SK-MEL-5 (cell line): ENCODE measurements at places on chromosomes 6 and 20. TPM values are rescaled to one million over a fixed set of nuclear protein-coding genes. Genes with fewer than 3 reads are reported as not detected.

DNA sequence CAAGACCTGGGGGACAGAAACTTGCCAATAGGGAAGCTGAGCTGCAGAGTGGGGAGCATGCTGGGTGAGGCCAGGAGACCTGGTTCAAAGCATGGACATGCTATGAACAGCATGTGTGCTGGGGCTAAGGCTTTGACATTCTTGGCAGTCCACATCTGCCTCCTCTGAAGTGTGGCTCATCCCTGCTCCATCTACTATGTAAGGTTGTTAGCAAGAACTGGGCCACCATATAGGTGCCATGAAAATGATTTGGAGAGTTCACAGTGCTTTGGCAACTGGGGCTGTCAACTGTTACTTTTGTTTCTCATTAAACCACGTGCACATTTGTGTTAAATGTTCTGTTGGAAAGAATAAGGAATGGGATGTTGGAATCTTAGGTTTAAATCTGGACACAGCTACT, 311.1 kb downstream of the CDC5L start:
- no peak for DNase-seq

DNA sequence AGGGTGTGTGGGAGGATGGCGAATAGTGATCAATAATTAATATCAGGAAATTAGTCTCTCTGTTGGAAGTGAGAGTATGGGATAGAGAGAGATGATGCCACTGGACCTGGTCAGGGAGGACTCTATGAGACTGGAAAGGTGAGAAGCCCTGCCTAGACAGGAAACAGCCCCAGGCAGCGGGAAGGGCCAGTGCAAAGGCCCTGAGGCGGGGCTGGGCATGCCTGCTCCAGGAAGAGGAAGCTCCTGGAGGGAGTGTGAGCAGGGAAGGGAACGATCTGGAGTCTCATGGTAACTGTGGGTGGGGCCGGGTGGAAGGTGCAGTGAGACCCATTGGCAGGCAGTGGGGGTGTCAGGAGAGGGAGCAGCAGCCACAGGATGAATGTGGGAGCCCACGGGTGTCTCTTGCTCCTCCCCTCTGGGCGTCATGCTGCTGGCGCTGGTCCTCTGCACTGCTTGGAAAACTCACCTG, 1.8 kb upstream of the CST3 start:
- no peak for DNase-seq

DNA sequence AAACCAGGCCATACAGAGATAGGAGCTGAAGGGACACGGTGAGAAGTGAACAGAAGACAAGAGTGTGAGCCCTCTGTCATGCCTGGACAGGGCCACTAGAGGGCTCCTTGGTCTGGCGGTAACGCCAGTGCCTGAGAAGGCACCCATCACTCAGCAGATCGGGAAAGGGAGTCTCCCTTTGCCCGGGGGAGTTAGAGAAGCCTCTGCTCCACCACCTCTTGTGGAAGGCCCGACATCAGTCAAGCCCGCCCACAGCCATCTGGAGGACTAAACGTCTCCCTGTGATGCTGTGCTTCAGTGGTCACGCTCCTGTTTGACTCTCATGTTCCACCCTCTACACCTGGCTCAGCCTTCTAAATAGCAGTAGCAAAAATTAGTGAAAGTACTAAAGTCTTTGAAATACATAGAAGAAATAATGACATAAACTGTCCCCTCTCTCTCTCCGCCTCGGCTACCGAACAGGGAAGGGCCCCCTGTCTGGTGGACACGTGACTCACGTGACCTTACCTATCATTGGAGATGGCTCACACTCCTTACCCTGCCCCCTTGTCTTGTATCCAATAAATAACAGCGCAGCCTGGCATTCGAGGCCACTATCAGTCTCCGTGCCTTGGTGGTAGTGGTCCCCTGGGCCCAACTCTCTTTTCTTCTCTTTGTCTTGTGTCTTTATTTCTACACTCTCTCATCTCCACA, 66.7 kb downstream of the RPP21 start:
- peak; percentile 73 for DNase-seq

- DNase-seq = peak; percentile 89
Observed at GRCh38 chr6:27503436-27504030, 30.6 kb upstream of the ZNF184 start.

DNA sequence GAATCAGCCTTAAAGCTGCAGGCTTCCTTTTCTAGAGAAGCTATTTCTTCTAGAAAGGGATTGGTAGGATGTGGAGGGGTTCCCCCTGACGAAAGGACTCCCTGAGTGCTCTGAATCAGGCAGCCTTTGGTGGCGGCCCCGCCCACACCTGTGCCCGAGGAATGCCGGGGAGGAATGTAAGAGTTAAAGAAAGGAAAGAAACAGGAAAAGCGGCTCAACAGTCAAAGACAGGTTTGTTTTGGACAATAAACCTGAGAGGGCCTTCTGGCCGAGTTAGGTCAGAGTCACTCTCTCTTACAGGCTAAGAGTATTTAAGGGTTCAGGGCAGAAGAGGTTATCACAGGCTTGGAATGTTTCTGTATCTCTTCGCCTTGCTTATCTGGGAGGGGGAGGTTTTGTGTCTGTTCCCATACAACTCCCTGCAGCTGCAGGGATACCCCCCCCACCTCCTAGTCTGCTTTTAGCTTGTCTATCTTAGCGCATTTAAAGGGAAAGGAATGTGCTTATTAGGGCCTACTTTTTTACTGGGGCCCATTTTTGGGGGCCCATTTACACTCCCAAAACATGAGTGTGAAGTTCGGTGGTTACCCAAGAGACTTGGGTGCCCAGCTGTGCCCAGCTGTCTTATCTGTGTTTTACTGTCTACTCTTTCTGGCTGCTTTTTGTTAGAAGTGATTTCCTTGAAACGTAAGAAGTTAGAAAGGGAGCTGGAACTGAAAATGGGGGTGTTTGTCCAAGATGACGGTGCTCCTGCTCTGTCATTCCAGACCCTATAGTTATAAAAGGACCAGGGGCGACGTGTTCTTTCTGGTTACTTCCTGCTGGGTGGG, 32.8 kb downstream of the DYNLT1 start:
- no peak for DNase-seq

- DNase-seq = no peak
Observed at GRCh38 chr6:97275804-97276203, 7.2 kb downstream of the MMS22L start.

NUP43 gene
- total RNA-seq = 31.3 and 33.4 TPM in 2 replicates

DNA sequence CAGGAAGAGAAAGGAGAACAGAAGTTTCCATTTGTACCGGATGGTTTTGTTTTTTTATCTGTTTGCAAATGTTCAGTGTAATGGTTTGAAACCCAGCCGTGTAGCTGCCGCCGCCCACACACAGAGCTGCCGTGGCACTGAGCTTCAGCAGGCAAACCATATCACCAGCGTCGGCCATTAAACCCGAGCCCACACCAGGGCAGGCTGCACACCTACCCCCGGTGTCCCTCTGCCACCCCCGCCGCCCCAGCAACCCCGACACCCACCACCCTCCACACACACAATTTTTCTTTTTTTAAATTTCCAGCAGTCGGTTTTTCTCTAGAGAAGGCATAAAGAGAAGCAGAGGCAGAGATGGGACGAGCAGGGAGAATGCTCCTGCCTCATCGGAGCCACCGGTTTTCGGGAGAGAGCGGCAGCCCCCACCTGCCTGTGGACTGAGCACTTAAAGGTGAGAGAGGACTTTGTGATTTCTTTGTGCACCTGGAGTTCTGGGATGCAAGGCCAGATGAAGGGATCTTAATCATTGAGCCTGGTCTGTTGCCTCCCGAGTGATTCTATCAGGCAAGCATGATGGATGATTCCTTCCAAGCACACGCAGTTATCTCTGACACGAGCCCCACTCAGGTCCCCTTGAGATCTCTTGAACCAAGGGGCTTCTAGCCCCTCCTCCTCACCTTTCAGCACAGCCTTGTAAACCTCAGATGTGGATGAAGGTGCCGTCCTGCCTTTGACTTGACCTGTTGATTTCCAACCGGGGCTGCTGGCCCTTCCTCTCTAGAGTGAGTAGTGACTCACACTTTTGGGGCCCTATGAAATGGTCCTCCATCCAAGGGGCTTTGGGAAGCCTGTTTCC, 17.5 kb upstream of the ZNF831 start:
- DNase-seq = no peak

GRCh38 chr6:40028449-40028848, 94.2 kb upstream of the MOCS1 start:
- DNase-seq = no peak

GRCh38 chr6:81865712-81866111, 113.2 kb upstream of the TENT5A start:
- DNase-seq = no peak

CLVS2 gene
- total RNA-seq = not detected in 2 replicates

GRCh38 chr6:111750753-111751673, 122.2 kb downstream of the FYN start:
- DNase-seq = no peak

DNA sequence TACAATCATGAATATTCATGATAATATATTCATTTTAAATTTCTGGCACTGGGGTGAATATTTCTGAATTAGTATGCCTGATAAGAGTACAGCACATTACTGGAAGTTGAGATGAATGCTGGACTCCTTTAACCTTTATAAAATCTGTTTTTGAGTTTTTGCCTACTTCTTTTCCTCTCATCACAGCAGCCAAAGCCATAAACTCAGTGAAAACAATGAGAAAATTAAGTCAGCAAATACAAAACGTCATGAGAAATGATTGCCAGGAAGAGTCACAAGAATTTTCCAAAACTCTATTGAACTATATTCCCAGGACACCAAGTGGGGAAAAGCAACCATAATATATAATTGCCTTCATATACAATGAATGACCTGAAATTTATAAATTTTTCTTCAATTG, 837.6 kb downstream of the TBC1D32 start:
- no peak for DNase-seq

TRAPPC3L gene
- total RNA-seq = 0.21 TPM in 1 of 2 replicates, not detected in the other

PPP1R16B gene
- 0.56 and 0.69 TPM in 2 replicates for total RNA-seq

PRKN gene
- total RNA-seq = 0.51 and 0.95 TPM in 2 replicates

DNA sequence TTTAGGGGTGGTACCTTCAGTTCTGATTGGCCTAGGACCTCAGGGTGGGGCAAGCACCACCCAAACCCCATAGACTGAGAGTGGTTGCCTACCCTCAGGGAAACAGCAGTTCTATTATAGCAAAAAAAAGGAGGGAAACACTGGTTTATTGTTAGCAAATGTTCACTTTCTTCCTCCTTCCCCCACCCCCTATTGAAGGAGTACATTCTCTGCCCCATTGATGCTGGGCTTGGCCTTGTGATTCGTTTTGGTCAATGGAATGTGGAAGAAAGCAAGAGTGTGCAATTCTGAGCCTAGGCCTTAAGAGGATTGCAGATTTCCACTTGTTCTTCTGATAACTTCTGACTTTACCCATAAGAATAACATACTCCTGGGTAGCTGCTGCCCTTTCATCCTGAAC, 255.8 kb downstream of the NFATC2 start:
- peak; percentile 77 for DNase-seq

GRCh38 chr20:48787861-48788375, 39.9 kb downstream of the PREX1 start:
- DNase-seq = no peak

DNA sequence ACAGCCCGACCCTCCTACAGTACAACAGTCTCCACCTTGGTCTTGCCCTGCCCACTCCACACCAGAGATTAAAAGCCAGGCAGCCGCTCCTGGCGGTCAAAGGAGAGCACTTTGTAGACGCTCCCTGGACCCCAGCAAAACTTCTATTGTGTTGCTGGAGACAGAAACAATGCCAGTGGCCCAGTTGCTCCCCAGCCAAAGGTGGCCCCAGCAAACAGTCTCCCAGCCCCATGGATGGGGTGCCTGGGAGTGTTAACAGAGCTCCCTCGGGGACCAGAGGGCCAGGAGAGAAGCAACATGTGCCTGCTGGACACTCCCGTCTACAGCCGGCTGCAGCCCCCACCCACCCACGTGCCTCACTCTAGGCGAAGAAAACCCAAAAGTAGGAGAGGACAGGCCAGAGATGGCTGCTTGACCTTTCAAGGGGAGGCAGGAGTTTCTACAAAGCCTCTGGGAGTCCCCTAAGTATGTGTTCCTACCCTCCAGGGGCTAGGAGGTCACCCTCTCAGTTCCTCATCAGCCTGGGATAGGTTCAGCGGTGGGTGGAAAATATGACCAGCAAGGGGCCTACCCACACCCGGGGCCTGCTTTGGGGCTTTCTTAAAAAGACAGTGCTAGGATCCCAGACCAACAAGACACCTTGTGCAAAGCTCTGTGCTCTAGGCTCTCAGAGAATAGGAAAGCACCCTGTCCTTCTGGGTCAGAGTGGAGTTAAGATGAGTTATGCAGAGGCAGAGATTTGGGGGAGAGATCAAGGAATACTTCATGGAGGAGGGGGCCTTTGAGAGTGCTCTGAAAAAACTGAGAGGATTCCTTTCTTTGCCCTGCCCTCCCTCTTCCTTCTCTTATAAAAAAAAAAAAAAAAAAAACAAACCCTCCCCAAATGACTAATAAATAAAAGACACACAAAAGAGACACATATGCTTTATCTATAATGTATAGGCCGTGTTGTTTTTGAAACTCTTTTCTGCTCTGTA, 19.0 kb upstream of the PREX1 start:
- peak; percentile 54 for DNase-seq

- DNase-seq = peak; percentile 7
Observed at GRCh38 chr6:116208056-116208785, 45.7 kb downstream of the TSPYL4 start.

VSX1 gene
- not detected in 2 replicates for total RNA-seq

ISM1 gene
- total RNA-seq = 4.8 and 5.6 TPM in 2 replicates

- DNase-seq = no peak
Observed at GRCh38 chr6:125182237-125183008, 28.9 kb downstream of the TPD52L1 start.

GABRR1 gene
- total RNA-seq = not detected in 2 replicates

ZNF318 gene
- total RNA-seq = 8.6 and 9.6 TPM in 2 replicates

DNA sequence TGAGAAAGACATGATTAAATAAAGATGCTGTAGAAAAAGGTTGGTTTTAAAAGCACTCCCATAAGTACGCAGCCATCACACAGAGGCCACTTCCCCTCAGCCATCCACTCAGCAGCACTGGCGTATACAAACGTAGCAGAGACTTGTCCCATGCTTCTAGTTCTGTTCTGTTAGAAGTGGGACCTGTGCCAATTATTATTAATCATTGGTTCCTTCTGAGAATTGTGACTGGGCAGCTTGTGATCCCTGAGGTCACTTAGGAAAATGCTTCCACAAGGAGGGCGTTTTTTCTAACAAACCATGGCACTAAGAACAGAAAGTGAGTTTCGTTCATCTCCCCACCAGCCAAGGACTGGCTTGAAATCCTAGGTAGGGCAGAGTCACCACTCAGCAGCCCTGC, 53.9 kb downstream of the FAM120B start:
- no peak for DNase-seq

TCF21 gene
- 0.16 and 0.24 TPM in 2 replicates for total RNA-seq
